ENCODE measurements at places on chromosomes 12 and 14.

GRCh38 chr12:126191031-126191891 is 1126.0 kb downstream of the AACS start:
- DNase-seq: no peak

- DNase-seq: no peak
Observed at GRCh38 chr12:94080341-94081009, 67.9 kb upstream of the PLXNC1 start.

GRCh38 chr14:67477926-67478799 is 10.4 kb downstream of the TMEM229B start:
- DNase-seq: no peak

GRCh38 chr14:24253936-24254335 is 9.0 kb downstream of the TGM1 start:
- DNase-seq: no peak

DNA sequence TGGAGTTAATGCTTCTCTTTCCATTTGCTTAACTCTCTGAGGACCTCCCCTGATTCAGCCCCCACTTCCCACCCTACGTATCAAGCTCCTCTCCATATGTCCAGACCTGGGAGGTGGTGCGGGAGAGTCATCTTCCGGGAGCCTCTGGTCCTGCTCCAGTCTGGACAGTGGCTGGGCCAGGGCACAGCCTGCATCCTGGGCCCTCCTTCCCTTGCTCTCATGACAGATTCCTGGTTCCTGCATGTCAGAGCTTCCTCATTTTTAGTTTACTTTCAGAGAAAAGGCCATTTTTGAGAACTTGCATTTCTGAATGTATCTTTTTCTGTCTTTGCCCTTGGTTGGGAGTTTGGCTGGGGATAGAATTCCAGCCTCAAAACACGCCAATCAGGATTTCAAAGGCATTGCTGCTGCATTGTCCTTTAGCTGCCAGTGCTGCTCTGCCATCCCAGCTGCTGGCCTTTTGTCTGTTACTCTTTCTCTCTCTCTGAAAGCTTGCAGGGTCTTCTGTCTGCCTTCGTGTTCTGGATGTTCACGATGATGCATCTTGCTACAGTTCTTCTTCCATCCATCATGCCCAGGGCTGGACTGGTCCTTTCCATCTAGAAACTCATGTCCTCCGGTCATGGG is 54.7 kb downstream of the SLC6A12 start:
- no peak for DNase-seq

DNA sequence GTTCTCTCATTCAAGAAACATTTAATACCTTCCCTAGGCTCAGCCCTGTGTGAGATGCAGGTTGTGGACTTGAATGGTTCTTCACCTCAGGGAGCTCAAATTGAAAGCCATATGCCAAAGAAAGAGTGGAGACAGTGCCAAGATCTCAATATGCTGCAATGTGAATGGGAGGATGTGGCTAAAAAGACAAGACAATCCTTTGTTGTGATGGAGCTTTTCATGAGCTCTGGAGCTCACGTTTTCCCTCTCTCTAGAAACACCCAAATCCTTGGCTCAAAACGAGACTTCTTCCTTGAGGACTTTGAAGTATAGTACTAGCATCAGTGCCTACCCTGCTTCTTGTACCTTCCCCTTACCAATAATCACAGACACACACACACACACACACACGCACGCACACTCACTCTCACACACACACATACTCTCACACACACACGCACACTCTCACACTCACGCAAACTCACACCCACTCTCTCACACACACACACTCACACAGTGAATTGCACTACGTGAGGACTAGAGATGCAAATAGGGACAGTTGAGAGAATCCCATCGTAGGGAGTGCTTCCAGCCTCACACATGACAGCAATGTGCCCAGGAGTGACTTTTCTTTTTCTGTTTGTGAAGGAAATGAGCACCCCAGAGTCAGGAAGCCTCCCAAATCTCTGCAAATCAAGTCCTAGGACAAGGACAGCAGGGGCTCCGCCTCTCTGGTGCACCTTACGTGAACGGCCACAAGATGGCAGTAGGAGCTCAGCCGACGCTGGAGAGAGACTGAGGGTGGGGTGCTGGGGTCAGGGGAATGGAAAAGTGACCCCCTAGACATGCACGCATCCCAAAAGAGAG is 231.4 kb downstream of the PCNX1 start:
- DNase-seq: peak; percentile 47

- DNase-seq: no peak
Observed at GRCh38 chr12:113087193-113087592, 30.7 kb downstream of the DTX1 start.

DNA sequence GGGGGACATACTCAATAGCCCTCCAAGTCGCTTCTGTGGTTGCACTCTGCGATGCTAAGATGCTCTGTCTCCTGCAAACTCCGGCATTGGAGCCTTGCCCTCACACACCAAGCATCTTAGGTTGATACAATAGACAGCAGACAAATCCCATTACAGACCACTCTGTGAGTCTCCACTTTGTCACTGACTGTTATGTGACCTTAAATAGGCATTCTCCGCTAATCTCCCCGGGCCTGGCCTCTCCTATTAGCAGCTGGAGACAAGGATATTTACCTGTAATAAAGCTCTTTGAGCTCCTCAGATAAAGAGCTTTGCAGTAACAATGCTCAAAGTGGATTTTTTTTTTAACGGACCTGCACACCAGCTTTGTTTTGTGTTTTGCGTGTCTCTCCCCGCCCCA is 479.7 kb upstream of the TBX3 start:
- no peak for DNase-seq

DNA sequence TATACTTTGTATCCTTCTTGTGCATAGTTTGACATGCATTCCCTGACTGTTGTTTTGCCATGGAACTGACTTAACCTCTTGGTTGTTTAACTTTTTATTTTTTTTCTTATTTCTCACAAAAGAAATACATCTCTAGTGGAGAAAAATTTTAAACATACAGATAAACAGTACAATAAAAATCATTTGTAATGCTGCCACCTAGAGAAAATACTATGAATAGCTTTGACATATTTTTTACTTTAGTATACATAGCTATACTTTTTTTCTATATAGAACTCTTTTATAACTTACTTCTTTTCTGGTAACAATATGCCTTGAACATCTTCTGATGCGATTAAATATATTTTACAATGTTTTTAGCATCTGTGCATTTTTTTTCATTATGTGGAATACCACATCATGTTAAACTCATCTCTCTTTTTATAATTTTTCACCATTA is 184.5 kb downstream of the AKAP6 start:
- DNase-seq: no peak

DNA sequence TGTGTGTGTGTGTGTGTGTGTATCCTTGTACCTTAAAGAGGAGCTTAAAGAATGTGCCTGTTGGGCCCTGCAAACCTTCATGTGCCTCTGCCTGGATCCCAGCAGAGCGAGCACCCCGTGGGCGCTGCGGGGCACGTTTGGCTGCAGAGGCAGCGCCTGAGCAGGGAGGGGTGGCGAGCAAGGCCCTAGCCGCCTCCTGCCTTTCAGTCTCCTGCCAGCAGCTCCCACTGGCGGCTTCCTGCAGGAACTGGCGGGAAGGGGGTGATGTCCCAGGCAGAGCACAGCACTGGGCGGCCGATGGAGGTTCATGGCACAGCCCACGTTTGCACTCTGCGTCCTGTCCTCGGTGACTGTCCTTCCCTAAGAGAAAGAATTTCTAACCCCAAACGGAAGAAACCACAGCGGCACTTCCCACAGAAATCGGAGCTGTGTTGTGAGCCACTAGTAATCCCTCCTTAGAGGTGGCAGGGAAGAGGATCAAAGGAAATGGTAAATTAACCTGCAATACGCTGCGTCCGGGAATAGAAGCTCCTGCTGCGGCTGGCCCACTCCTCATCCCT is 19.8 kb downstream of the ZBTB42 start:
- DNase-seq: no peak

DNA sequence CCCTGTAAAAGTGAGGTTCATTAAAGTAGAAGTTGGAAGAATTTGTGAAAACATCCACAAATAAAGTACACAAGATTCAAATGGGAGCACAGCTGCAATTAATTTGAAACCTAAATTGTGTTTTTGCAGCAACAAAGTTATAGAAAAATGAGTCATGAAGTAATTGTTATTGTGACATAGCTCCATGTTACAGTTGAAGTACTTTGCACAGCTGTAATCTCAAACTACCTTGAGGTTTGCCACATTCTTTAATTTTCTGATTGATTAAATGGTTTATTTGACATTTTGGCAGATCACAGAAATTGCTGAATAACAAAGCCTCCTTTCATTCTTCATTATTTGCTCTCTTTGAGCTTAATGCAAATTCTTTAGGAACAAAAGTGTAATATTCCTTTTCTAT is 111.3 kb downstream of the RMST start:
- DNase-seq: no peak

GRCh38 chr14:73402579-73402978 is 55.8 kb downstream of the NUMB start:
- no peak for DNase-seq

GRCh38 chr14:91418387-91419043 is 895 bp upstream of the CCDC88C start:
- peak; percentile 71 for DNase-seq

DNA sequence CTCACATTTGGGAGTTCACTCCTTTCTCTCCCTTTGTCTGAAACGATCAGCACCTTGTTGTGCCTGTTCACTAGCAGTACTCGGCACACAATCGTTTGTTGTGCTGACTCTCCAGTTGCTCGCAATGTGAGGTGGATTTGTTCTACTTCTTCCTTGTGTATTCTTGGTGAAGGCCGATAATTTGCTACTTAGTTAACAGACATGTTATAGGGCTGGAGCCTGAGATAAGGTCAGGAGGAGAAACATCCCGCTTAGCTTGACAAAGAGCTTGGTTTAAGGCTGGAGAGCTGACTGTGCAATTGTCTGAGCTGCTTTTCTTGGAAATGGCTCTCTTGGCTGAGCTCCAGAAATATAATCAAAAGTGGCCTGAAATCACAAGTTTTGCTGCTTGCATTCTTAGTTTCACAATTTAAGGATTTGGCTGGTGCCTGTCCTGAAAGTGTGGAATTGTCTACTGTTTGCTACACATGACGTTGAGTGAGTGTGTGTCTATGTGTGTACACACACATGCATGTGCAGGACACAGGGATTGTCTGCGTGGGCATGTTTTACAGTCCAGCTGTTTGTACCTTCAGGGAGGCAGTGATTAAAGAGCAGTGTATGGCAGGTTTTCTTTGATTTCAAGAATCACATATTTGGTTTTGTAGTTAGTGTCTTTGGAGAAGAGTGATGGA is 77.7 kb downstream of the ARF6 start:
- DNase-seq: no peak

- peak; percentile 19 for DNase-seq
Observed at GRCh38 chr14:23321572-23322547, 603 bp downstream of the PABPN1 start.

- DNase-seq: no peak
Observed at GRCh38 chr14:58944343-58944967, 244.0 kb upstream of the DAAM1 start.

DNA sequence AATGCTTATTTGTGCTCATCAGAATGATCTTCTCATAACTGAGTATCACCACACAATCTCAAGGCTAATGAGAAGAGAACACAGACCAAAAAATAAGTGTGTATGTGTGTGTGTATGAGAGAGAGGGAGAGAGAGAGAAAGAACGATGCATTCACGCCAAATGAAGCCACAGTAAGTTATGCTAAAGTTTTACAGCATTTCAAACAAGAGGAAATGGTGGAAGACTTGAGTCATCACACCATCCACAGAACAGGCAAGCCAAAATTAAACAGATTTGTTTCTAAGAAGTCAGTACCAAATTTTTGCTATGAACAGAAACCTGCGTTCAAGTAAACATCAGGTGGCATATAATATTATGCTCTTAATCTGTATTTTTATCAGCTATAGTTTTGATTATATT is 141.2 kb downstream of the MED13L start:
- peak; percentile 26 for DNase-seq
